Non-pigmented ciliary epithelial cell (primary cell): ENCODE measurements at places on chromosomes 1 and 21.

- no peak for DNase-seq
These were observed 117.9 kb downstream of the DMRTB1 start for GRCh38 chr1:53576866-53577760.

DNA sequence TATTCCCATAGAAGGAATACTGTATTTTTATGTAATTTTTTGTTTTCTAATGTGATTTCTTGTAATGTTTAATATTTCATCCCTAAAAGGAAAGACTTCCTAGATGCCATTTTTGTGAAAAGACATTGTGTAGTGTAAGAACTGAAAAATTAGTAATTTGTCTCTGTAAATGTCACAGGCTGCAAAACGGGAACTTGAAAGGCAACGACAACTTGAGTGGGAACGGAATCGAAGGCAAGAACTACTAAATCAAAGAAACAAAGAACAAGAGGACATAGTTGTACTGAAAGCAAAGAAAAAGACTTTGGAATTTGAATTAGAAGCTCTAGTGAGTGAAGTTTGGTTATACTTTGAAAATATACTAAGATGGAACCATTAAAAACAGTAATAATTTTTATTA is 132.2 kb downstream of the ITSN1 start:
- no peak for DNase-seq

DNA sequence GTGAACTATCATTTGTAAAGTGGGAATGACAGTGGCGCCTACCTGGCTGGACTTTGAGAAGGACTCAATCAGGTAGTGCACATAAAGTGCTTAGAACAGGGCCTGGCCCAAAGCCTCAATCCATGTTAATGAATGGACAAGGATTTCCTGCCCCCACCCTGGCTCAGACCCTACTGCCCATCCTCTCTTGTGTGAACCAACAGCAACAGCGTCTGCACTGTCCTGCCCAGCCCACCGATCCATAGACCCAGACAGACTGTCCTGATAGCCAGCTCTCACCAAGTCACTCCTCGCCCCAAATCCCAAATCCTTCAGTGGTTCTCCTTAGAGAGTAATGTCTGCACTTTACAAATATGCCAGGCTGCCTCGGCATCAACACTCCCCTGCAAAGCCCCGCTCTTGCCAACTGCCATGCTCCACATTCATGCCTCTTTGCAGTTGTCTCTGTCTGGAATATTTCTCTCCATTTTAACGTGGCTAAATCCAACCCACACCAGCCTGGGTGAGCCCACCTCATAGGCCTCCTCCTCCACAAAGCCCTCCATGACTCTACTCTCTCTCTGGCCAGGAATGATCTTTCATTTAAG is 157.6 kb upstream of the EDN2 start:
- no peak for DNase-seq

DNA sequence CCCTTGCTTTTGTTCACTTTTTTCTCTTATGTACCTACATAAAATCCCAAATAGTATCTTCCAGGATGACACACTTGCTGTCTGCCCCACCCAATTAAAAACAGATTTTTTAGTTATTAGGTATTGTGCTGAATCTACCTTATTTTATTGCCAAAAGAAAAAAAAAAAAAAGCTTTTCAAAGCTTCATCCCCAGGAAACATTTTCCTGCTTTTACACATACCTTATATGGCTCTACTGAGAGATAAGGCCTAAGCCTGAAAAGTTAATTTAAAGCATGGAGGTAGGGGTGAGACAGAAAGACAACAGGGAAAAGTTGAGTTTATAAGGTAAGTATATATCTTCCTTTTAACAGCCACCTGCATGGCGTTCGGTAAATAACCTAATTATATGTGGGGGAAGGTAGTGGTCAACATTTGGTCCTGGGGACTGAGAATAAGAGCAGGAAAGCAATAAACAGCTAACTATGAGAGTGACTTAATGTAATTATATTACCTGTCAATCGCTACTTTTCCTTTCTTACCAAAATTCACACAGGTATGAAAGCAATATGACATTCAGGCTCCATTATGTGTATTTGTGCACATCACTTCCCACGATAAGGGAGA is 54.6 kb upstream of the BOLA1 start:
- DNase-seq: no peak

DNA sequence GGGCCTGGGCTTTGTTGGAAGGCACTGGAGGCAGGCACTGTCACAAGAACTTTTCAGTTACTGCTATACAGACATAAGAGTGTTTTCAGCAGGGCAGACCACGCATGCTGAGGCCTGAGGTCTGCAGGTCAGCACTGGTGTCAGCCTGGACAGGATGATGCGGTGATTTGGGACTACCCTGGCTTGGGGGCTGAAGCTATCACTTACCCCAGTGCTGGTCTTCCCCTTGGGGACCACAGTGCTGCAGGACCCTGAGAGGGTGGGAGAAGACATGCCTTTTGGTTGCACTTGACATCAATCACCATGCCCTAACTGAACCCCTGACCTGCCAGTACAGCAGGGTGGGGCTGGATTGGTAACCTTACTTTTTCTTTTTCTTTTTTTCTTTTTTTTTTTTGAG is 9.2 kb downstream of the DMRTB1 start:
- no peak for DNase-seq

GRCh38 chr21:17796037-17796403 is 23.1 kb downstream of the C21orf91 start:
- no peak for DNase-seq

GRCh38 chr1:13723810-13724209 is 23.8 kb downstream of the PRDM2 start:
- DNase-seq: no peak

DNA sequence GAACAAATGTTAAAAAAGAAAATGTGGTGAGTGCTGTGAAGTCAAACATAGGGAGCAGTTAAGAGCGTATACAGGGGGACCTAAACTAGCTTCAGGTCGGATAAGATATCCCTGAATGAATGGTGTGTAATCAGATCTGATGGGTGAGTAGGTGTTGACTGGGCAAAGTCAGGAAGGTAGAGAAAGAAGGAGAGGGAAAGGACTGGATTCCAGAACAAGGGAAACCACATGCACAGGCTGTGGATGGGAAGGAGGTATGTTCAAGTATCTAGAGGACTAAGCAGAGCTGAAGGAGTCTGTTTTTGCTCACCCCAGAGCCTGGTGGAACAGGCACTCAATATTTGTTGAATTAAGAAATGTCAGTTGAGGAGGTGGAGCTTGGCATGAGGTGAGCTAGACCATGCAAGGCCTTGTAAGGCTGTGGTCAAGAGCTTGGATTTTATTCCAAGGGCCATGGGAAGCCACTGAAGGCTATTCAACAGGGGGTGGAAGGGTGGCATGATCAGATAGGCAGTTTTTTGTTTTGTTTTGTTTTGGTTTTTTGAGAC is 27.4 kb downstream of the MAP7D1 start:
- DNase-seq: no peak

DNA sequence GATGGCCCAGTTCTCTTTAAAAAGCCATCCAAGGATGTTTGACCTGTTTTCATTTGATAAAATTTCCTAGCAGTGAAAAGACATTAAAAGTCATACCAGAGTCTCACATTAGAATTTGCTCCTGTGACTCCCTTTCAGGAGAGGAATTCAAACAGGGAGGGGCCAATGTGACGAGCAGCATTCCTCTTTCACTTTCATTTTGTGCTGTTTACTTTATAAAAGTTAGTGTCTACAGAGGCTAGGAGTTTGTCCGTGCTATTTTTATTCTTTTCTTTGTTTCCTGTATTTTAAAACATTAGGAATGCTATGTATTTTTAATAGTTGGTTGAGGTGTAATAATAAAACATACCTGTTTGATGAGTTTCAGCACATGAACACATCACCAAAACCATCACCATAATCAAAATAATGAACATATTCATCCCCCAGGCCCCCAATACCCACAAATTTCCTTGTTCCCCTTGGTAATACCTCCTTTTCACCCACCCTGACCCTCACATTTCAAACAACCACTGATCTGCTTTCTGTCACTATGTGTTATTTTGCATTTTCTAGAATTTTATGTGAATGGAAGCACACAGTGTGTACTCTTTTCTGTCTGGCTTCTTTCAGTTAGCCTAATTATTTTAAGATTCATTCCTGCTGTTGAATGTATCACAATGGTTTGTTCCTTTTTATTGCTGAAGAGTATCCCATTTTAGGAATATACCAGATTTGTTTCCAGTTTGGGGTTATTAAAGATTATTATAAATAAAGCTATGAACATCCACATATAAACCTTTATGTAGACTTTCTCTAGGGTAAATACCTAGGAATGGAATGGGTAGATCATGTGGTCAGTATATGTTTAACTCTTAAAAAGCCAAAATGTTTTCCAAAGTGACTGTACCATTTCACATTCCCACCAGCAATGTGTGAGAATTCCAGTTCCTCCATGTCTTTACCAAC is 129.5 kb downstream of the TENT5C start:
- no peak for DNase-seq

DNA sequence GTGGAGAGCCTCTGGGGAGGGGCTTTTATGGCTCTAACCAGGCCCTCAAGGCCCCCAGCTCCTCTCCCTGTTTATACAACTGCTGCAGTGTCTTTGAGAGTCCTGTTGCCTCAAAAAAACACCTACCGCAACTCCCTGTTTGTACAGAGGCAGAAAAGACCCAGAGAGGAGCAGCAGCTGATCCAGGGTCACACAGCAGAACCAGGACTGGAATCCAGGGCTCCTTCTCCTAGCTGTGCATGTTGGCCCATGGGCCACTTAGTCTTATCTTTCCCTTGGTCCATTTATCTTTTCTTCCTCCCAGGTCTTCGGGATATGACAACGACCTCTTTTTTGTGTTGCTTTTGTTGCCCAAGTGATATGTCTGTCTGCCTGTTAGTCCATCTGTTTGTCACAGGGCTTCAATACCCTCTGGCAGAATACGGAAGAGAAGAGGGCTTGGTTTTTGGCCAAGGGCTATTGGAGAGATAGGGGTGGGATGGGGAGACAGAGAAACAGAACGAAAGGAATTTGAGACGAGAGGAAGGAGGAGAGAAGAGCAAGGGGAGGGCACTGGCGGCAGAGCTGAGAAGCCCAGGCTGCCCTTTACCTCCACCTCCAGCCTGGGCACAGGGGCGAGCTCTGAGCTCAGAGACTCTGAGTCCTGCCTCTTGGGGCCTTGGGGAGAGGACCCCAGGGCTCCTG is 33.5 kb upstream of the WASF2 start:
- no peak for DNase-seq
